CD8-positive, alpha-beta T cell (primary cell): ENCODE measurements at places on chromosomes 16 and 17.

DNA sequence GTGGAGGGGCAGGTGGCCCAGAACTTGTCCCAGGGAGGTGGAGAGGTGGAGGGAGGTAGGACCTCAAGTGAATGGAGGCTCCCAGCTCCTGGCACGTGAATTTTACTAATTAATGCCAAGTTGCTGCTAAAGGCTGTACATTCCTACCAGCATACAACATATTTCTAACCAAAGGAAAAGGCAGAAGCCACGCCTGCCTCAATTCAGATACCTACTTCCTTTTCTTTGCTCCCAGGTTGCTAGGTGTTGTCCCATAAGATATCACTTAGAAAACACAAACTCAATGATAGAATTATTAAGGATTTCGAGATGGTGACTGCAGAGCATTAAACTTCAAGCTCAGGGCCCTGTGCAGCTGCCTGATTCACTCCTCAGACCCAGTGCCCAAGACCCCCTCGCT lies 20.5 kb upstream of the SMPD3 start:
- DNase-seq, result no peak

DNA sequence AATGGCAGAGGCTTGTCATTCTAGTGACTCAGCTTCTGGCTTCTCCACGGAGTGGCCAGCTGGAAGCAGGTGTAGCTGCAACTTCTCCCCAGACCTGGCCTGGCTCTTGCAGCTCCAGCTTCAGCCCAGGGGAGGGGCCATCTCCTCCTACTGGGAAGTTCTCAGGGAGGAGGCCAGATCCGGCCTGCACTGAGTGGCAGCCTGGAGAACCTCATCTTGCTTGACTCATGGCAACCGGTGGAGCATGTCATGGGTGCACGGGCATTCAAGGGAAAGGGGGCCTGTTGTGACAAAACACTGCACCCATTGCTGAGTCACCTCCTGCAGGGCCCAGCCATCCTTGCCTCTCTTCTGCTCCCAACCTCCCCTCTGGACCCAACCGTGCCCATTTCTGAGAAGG lies 273.9 kb upstream of the MAF start:
- no peak for DNase-seq

DNA sequence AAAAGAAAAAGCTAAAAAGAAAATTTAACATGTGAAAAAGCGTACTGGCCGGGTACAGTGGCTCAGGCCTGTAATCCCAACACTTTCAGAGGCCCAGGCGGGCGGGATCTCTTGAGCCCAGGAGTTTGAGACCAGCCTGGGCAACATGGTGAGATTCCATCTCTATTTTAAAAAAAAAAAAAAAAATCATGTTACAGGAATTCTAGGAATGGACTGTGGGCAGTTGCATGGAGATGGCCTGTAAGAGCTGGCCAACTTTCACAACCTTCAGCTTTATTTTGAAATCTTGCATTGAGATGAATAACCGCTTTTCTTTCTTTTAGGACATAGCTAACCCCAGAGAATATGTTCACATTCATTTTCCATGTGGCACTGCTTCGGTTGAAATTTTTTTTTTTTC lies 8.2 kb upstream of the CIAO3 start:
- no peak for DNase-seq

GRCh38 chr16:85126705-85127378 lies 14.6 kb upstream of the CIBAR2 start:
- DNase-seq, result peak; percentile 16

- no peak for DNase-seq
These were observed 88.3 kb upstream of the CCL1 start for GRCh38 chr17:34451313-34451712.

DNA sequence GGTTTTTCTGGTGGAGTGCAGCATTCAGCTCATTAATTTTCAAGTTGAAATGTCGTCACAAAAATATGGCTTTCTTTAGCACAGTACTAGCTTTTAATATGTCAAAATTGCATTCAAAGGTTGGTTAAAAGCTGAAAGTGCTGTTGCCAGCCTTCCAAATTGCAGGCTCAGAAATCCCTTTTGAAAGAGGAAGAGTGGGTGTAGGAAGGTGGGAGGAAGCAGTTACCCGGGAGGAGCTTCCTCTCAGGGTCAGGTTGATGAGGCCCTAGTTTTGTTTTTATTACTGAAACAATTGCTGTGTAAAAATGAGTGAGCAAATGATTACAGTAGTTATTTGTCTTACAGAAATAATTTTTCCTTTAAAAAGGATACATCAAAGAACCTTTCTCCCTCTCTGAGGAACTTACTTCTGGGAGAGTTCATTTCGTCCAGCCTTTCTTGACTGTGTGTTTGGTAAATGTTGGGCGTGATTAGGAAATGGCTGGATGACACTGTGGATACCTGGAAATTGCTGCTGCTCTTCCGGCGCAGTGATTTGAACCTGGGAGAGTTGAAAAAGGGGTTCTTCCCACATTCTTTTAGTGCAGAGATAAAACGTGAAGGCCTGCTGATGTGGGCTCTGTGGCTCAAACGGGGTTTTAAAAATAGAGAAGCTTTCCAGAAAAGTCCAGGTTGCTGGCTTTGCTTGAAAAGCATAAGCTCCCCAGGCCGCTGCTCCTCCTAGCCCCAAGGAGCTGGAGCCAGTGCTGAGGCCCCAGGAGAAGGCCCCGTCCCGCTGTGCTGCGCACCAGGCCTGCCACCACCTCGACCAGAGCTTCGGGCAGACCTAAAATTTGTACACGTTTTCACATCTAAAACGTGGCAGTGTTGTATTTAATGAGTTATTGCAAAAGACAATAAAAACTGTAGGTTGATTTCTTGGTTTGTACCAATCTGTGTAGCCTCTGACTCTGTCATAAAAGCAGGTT lies 41.7 kb downstream of the SEC14L1 start:
- DNase-seq, result no peak

GRCh38 chr17:73759324-73759723 lies 115.1 kb upstream of the SDK2 start:
- no peak for DNase-seq

- DNase-seq, result no peak
These were observed 46.3 kb downstream of the CYB5D2 start for GRCh38 chr17:4189280-4189679.

DNA sequence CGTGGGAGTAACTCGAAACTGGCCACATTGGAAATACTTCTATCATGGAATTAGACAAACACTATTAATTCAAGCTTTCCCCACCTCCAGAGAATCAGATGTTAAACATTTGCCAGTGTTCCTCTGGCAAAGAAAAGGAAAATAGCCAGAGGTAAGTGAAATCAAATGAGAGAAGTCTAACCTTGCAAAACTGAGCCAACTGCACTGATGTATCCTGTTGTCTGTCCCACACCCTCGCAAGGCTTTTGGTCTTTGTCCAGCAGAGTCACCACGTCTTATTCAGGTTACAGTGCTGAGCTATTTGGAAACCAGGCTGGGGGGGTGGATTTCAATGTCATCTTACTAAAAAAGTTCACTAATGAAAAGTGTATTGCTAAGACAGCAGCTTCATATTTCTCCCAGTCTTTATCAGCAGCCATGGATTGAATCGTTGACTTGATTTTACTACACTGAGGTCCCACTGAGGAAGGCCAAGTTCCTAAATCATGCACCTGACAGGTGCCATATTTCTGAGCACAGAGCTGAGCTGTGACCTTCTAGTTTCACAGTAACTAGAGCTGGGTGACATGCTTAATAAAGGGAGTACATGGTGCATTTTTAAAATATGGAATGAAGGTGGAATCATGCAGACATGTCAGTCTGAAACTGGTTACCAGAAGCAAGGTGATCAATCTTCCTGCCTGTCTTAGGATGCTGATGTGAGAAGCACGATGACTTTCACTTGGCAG lies 85.2 kb upstream of the HSBP1 start:
- DNase-seq, result no peak

GRCh38 chr17:17361543-17361866 lies 58.3 kb downstream of the NT5M start:
- no peak for DNase-seq

DNA sequence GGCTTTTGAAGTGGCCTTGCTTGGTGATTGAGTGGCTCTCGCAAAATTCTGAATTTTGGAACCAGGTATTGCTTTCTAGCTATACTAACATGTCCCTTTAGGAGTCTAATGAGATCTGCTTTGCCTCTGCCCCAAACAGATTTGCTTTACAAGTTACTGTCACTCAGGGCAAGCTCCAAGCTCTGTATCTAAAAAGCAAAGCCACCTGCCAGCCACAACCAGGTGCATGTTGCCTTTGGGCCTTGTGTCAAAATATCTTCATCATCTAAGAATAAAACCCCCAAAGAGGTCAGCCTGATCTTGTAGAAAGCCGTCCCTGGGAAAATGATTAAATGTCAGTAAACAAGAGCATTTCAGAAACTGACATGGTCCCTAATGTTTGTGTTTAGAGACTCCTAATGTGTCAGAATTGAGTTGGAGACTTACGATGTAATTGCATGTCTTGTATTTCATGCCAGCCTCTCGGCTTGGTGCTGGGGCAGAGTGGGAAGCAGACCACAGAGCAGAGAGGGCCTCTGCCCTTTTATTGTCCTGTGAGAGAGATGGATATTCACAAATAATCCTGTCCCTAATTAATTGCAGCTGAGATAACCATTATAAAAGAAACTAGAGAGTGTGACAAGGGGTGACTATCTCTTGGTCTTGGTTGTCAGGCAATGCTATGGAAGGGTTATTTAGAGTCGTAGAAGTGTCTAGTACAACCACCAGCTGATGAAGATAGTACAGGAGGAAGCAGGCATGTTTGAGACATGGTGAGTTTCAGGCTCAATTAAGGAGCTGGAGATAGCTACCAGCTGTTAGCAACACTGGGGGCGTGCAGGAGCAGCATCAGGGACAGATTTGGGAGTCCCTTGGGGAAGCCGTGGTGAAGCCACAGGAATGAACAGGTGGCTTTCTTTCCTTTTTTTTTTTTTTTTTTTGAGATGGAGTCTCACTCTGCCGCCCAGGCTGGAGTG lies 90.7 kb downstream of the PITPNC1 start:
- peak; percentile 45 for DNase-seq

DNA sequence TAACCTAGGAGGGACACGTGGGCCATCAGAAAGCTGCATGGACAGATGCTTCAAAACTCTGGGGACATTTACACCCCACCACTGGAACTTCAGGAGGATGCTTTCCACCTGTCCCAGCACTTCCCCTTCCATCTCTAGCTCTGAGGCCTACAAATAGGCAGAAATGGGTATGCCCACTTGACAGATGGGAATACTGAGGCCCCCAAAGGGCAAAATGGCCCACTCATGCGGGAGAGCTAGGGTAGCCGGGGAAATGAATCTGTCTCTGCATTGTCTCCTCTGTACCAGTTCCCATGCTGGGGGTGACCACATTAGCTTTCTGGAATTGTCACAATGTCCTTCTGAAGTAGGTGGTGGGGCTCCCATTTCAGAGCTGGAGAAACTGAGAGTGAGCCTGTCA lies 592.1 kb upstream of the CDH5 start:
- no peak for DNase-seq
